ENCODE measurements at places on chromosomes 2 and 18.

- no peak for DNase-seq
These were observed 111.4 kb downstream of the DCDC2C start for GRCh38 chr2:3814706-3815245.

- DNase-seq: no peak
These were observed 207.3 kb upstream of the RAB6C start for GRCh38 chr2:129772190-129772579.

DNA sequence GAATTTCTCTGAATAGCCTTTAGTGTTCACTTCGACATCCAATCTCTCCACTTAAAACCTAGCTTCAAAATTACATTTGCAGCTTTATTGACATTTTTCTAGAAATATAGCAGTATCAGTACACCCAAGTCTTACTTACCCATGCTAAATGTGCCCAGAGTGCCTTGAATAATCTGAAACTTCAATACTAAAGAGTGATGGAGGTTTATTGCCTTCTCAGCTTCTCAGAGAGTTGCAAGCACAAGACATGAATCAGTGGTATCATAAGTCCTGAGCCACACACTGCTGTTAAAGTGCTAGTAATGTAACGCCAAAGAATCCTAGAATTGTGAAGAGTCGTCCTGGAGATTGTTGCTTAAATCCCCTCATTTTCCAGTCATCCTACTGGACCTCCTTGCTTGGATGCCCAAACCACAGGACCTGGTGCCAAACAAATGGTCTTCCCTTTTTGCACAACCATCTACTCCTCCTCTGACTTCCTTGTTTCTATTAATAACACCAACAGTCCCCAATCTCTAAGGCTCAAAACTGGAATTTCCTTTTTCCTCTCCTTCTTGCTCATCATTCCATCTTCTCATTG is 83.2 kb upstream of the SPATS2L start:
- no peak for DNase-seq

DNA sequence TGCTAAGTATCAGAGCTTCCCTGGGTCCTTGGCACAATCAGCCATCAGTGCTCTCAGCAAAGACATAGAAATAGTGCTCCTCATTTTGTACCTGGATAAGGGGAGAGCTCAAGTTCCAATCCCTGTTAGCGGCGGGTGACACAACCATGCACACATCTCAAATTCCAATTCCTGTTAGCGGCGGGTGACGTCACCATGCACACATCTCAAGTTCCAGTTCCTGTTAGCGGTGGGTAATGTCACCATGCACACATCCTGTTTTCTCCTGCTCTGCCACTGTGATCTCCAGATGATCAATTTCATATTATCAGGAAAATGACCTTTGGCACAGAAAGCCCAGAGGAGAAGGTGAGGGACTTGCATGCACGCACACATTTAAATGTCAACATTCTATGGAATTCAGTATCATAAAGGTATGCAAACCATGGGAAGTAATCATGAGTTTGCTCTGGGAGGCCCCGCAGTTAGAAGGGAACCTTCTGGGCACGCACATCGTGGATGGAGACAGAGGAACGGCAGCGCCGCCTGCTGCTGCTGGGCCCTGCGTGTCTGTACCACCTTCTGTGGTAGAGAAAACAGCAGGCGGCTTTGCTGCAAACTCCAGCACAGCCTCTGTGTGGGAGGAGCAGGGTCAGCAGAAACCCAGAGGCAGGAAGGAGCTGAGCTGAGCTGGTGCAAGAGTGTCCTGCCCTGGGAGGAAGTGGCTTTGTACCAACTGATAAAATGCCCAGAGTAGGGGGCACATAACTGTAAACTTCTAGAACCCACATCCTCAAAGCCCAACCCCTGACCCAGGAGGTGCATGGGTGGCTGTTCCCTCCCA is 77.8 kb downstream of the MBP start:
- DNase-seq: peak; percentile 70

DNA sequence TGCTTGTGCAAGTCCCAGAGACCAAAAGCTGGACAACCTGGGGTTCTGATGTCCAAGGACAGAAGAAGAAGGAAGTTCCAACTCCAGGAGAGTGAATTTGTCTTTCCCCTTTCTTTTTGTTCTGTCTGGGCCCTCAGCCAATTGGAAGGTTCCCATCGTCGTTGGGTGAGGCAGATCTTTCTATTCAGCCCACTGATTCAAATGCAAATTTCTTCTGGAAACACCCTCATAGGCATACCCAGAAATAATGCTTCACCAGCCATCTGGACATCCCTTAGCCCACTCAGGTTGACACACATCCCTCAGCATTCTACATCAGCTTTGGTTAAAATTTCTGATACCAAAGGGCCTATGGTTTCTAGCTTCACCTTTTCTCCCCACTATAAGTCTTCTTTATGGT is 156.5 kb downstream of the SP3 start:
- no peak for DNase-seq

DNA sequence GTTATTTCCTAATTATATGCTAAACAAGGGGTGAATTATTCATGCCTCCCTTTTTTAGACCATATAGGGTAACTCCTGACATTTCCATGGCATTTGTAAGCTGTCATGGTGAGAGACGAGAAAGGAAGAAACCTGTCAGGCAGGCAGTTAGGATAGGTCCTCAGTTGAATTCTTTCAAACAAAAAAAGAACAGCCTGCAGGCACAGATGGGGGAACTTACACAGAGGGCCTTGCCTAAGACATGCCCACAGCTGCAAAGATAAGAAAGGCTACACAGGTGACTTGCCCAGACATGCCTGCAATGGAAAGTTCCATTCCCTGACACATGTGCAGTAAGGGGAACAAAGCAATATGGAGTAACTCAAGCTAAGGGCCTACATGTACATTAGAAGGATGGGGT is 128.1 kb downstream of the TMEM163 start:
- DNase-seq: no peak

DNA sequence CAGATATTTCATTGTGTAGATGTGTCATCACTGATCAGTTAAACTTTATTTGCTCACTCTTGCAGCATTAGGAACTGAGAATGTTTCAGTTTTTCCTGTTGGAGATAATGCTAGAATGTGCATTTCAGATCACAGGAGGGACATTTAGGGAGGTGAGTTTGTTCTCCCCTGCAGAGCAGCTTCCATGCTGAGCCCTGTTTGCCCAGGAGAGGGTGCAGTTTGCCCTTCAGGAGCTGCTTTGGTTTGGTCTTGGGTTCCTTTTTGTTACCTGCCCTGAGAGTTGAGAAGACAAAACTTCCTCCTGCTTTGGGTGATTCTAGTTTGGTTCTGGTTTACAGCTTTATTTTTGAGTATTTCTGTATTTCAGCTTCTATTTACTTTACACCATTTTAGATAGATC is 49.9 kb downstream of the DGKD start:
- peak; percentile 58 for DNase-seq

DNA sequence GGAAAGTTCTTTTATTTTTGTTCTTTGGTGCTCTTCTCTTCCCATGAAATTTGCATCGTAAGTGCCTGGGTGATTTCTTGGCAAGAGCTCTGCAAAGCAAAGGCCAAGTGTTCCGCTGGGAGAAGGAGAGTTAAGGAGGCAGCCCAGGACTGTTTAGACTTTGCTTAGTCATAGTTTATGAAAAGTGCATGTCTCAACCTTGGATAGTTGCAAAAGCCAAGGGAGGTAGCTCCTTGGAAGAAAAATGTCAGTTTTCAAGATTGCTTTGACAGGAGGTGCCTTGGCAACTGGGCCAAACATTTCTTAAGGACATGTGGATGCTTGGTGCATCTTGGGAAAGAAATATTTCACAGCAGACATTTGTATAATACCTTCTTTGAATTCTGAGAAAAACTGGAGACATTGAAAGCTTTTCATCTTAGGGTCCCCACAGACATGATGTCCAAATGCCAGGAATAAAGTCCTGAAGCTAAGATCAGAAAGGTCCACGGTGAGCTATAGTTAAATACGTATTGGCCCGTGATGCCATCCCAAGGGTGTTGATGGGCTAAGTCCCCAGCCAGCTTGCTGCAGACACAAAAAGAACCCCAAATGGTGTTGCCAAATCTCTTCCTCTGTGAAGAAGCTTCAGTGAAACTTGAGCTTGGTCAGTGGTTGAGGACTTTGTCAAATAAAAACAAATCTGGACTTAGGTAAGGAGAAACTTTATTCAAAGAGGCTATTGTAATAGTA is 96.3 kb upstream of the THUMPD2 start:
- no peak for DNase-seq

DNA sequence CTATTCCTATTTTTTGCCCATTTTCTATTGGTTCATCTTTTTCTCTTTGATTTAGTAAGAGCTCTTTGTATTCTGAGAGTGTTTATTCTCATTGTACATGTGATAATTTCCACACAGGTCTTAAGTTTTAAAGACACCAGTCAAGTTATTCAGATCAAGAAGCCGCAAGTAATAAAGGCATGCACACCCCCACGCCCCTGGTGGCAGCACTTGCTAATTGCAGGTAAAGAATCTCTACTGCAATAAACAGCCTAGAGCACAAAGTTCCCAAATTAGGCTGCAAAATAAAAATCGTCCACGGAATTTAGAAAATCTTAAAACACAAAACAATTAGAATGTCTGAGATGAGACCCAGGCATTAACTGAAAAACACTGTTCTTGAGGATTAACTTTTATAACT is 45.2 kb downstream of the ST3GAL5 start:
- DNase-seq: no peak

Data from memory B cell (primary cell).